ENCODE measurements at places on chromosomes 3 and 15.
A peak's percentile ranks its signal among the peaks of the same experiment; 100 is the strongest.

DNA sequence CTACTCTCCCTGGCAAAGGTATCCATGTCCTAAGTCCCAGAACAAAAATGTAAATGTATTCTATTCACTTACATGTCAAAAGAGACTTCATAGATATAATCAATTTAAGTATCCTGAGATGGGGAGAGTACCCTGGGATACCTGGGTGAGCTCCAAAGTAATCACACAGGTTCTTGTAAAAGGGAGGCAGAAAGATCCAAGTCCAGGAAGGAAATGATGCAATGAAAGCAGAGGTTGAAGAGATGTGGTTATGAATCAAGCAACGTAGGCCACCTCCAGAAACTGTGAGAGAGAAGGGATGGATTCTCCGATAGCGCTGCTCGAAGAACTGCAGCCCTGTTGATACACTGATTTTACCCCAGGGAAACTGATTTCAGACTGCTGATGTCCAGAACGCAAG lies 93.9 kb upstream of the VGLL3 start:
- no peak for DNase-seq

GRCh38 chr3:185661772-185662171 lies 75.7 kb downstream of the SENP2 start:
- no peak for DNase-seq

DNA sequence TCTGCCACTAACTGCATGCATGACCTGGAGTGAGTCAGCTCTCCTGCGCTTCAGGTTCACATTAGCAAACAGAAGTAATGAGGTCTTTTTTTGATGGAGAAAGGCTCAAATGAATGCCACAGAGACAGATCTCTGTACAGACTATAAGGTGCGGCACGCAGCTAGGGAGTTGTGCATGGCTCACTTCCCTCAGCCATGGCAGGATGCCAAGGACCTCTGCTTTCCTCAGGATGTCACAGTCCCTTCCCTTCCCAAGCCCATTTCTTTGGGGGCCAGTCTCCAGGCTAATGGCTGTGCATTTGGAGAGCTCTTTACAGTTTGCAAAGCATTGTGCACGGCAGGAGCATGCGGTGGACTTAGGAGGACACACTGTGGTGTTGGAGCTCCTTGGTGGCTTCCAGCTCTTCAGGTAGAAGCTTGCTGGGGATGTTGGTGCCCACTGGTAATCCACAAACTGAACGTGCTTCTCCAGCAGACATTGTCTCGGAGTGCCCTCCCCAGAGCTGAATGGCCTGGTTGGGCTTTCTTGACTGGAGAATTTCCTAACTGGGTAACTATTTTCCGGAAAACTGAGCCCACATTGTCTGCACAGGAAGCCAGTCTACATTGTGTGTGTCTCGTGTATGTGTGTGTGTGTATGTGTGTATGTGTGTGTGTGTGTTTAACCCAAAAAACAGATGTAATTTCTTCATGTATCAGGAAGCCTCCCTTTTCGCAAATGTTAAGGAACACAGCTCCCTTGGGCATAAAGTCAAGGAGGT lies 172.5 kb upstream of the TLE3 start:
- DNase-seq = no peak

GRCh38 chr3:58441514-58442450 lies 8.2 kb upstream of the PDHB start:
- no peak for DNase-seq

GRCh38 chr3:94359996-94360395 lies 297.1 kb downstream of the NSUN3 start:
- no peak for DNase-seq

GRCh38 chr3:157376603-157377300 lies 59.9 kb upstream of the PTX3 start:
- no peak for DNase-seq

- DNase-seq = no peak
Measured at GRCh38 chr15:52370010-52370409, 74.4 kb upstream of the MYO5C start.

- DNase-seq = peak; percentile 22
Measured at GRCh38 chr3:116423945-116424344, 21.3 kb downstream of the LSAMP start.

GRCh38 chr15:61200626-61201025 lies 28.5 kb downstream of the RORA start:
- DNase-seq = no peak

DNA sequence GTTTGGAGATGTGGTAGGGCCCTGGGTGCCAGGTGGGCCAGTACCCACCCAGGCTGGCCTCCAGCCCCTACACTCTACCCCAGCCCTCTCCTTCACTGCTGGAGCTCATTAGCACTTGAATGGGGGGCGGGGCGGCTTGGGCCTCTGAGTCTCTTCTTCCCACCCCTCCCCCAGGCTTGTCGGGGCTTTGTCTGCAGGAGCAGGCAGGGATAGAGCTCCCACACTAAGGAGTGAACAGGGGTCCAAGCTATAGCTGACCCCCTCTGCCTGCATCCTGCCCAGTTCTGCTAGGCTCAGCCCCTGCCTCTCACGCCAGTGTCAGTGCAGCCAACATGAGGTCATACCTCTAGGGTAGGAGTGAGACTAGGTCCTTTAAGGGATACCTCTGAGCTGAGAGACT lies 5.2 kb downstream of the GNAI2 start:
- no peak for DNase-seq

GRCh38 chr3:67517781-67518180 lies 136.6 kb downstream of the SUCLG2 start:
- no peak for DNase-seq

DNA sequence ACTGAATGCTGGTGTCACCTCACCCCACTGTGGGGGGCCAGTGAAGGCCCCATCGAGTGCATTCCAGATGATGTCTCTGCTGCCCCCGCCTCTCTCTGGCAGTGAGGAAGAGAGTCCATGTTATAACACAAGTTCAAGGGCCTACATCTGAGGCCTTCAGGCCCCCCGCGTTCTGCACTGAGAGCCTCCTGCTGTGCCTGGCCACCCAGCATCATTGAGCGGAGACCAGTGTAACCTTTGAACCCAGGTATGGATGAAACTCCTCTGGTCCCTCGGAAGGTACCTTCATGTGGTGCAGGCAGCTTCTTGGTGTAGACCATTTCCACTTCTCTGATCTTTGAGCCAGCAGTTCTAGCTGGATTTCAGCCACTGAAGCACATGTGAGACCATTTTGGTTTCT lies 324.9 kb downstream of the OCA2 start:
- DNase-seq = no peak

- no peak for DNase-seq
Measured at GRCh38 chr3:159852821-159853505, 135.7 kb upstream of the IL12A start.

All from NCI-H1092 treated with DMSO at 0.1 percent for 48 hours (cell line).